ENCODE measurements at places on chromosomes 7 and 10.

GRCh38 chr10:15144788-15145187, 23.7 kb downstream of the NMT2 start:
- no peak for DNase-seq

DNA sequence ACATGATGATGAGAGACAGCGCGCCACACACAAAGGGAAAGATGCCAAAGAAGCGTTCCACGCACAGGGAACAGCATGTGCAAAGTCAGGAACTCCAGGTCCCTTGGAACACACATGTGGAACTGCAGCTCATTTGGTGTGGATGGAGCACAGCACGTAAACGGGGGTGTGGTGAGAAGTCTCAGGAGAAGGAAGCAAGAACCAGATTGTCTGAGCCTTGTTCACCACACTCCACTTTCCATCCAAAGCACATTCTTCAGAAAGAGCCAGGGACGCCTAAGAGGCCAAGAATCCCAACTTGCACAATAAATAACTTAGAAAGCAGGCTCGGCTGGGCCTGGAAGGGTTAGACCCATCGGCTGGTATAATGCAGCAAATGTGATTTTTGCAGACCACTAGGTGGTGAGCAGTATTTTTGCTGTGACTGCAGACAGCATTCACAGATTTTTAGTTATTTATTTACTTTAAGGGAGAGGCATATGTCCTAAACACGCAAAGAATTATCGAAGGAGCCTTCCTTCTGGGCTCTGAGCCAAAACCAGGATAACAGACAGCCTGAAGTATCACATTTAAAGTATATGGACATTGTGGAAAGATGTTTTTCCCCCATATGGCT, 27.9 kb upstream of the ASCC1 start:
- DNase-seq: no peak

DNA sequence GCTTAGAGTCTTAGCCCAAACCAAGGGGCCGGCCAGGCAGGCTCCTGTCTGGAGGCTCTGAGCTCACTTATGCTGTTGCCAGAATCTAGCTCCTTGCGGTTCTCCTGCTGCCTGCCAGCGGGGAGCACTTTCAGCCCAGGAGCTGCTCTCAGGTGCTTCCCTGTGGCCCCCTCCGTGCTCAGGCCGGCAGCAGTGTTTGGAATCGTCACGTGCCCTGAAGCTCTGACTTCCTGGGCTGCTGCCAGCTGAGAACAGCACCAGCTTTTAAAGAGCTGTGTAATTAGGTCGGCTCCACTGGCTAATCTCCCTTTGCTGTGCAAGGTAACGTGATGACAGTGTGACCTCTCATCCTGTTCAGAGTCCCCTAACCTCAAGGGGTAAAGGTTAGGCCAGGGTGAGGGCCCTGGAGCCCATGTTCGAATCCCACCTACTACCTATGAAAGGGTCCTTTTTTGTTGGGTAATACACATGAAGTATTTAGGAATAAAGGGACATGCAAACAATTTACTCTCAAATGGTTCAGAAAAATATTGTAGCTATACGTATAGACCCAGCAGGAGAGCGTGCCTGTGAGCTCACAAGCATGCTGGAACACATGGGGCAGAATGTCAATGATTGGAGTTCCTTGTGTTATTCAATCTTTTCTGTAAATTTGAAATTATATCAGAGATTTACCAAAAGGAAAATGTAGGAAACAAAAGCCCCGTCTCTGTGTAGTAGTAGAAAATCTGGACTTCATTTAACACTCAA, 16.6 kb downstream of the ZNF862 start:
- peak; percentile 74 for DNase-seq

- DNase-seq: no peak
These were observed 3.0 kb downstream of the BRI3 start for GRCh38 chr7:98284335-98285036.

DNA sequence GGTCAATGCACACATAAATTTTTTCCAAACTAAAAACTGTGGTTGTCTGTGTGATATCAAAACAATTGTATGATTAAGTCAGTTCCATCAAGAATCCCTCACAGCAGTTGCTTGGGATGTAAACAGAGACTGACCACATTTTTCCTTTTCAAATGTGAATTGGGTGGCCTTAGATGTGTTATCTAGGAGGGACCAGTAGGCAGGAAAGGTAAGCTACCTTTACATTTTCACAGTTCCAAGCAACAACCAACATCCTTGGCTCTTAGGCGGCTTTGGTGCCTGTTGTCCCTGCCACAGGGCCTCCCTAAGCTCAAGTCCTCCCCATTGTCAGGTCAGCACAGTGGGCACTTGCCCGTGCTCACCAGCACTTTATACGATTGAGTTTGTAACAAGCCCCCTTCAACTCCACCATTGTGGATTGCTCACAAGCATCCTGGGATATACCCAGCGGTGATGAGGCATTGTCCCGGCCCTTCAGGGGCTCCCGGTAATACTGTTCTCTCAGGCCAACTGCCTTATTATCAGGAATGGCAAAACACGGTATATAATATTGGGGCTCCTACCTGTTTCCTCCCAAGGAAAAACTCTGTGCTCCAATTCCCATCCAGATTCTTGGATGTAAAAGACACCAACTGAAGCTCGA, 114.9 kb upstream of the ANKRD1 start:
- no peak for DNase-seq

All from activated effector memory CD4-positive, alpha-beta T cell treated with anti-CD3 and anti-CD28 coated beads, Interleukin-2, amount 50 U/mL, for 16 hours (primary cell).